Activated T-helper 1 cell treated with anti-CD3 and anti-CD28 coated beads, Interleukin-2, amount 50 U/mL, for 16 hours (primary cell): ENCODE measurements at places on chromosomes 4 and X.

DNA sequence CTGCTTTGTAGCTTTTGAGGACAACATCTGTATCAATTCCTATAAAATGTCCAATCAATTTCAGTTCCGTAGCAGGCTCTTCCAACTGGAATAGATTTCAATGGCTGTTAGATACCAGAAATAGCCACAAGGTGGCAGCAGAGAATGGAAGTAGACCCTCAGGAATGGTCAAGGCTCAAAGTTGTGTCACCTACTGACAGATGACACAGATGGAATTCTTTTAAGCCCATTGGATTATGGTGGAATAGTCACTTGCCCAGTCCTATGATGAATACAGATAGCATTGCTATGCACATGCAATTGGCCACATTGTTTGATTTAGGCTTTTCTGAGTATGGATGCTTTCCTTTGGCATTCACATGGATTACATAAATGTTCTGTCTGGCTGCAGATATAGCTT is 130.4 kb upstream of the RADX start:
- no peak for DNase-seq

DNA sequence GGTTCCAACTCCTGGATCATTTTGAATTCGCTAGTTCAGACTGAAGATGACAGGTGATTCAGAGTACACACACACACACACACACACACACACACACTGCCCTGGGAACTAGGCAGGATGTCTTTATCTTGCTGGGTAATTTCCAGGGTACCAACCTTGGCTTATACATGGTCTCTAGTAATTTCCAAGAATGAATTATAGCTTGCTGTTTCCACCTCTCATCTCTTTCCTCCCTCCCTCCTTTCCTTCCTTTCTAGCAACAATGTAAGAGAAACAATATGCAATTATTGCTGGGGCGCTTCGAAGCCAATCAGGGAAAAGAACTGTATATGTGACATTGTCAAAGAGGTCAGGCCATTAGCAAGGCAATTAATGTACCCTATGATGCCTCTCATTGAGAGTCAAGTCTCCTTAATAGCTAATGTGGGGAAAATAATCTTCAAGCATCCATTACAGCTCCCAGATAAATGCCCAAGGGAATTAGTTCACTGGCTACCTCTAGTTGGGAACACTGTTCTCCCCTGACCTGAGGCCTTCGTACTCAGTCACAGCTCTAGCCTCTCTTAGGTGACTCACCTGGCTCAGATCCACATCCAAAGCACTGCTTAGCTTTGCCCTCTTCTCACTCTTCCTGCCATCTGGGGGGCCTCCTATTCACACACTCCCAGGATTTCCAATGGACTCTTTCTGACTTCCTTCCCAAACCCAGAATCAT is 311.5 kb downstream of the PPP1R2C start:
- no peak for DNase-seq

DNA sequence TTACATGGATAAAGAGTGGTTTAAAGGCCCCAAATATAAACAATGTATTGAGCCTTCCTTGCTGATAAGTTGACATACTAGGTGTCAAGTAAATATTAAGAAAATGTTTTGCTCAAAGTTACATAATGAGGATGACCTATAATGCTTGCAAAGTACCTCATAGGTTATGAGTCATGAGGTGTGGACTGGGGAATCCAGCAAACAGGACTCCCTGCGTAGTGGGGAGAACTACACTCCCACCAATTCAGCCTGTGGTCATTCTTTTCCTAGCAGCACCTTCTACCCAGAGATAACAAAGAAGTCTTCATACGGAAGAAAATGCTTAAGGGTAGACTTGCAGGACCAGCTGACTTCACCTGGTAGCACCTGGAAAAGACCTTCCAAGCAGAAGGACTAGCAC is 418.9 kb upstream of the CPEB2 start:
- no peak for DNase-seq

DNA sequence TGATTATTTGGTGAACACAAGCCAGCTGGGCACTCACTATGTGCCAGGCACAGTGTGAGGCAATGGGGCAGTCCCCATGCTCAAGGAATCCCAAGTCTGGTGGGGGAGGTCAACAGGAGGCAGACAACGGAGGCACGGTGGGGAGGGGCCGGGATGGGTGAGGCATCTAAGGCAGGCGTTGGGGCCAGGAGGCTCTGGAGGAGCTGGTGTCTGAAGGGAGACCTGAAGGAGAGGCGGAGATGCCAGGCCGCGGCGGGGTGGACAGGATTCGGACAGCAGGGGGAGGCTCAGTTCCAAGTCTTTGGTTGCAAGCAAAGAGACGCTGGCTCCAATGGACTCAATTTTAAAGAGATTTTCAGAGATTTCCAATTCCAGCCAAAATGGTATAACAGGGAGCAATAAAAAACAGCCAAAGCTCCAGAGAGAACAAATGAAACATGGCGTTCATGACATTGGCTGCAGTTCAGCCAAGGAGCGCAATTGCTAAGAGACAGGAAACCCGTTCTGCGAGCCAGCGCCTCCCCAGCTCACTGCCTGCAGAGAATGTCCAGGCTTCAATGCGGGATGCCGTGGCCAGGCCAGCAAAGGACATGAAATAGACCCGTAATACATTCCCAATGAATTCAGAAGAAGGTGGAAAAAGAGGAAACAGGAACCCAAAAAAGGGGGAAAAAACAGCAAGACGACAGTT is 105.2 kb upstream of the LRPAP1 start:
- no peak for DNase-seq

DNA sequence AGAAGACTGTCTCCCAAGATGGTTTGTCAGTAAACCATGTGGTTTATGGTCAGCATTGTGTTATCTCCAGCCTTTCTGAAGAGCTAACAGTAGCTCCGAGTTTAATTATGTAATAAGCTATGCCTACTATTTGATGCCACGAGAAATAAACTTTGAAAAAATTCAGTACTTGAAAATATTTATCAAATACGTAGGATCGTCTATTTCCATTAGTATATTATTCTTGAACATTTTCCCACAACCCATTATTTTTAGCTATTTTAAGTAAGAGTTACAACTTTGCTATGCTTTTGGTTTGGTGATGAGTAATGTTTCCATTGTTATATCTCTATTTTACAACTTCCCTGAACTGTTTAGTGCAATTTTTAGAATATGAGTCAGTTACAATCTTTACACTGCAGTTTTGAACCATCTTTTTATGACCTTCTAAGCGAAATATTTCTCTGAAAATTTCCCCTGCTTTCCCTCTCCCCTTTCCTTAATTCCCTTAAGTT is 44.5 kb upstream of the TRIM2 start:
- DNase-seq: no peak
